CD4-positive, alpha-beta T cell treated with Interleukin-4 for 1 hour (primary cell): ENCODE measurements at places on chromosomes 16 and 17.

- DNase-seq, result no peak
Observed at GRCh38 chr17:67546578-67547527, 169.8 kb downstream of the PITPNC1 start.

GRCh38 chr16:31127182-31127581 is 8.3 kb downstream of the PRSS8 start:
- no peak for DNase-seq

GRCh38 chr16:75014318-75014717 is 15.5 kb downstream of the ZNRF1 start:
- DNase-seq, result no peak

GRCh38 chr17:19940722-19941464 is 36.7 kb downstream of the AKAP10 start:
- DNase-seq, result no peak

DNA sequence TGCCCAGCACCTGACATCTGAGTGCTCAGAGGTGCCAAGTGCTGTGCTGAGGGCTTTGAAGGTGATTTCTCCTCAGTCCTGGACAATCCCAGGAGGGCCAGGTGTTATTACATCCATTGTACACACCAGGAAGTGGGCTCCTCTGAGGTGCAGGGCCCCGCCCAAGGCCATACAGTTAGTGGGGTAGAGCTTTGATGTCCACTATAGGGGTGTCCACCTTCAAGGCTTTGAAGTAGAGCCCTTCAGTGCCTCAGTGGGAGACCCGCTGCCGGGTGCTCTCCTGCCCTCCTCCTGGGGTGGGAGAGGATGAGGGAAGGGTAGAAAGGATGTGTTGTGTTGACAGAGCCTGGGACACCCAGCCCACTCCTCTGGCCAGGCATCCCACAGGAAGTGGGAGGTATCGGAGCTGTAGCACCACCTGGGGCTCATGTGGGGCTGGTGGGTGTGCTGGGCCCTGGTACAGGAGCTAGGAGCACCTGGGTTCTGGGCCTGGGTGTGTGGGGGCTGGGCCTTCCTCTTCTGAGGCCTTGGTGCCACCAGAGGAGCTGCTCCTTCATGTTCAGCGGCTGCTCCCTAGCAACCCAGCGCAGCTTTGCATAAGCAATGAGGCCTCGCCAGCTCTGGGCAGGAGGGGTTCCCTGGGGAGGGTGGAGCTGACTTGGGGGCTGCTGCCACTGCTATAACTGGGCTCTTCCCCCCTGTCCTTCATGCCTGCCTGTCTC is 7.4 kb downstream of the LASP1 start:
- no peak for DNase-seq

DNA sequence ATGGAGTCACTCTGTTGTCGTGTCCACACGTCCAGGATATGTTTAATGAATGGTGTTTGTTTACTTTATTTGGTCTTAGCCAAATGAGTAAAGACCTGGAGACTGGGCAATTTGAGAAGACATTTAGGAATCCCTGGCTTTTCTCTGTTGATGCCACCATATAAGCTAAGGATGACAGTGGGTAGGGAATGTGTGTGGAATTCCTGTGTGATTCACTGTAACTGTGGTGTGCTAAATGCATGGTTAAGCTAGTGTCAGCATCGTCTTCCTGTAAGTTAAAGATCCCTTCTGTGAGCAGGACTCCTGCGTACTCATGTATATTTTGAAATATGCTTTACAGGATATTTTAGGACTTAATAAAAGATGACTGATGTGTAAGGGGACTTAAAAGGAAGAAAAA is 26.4 kb downstream of the GOSR1 start:
- DNase-seq, result no peak

GRCh38 chr16:20850981-20851380 is 44.7 kb downstream of the REXO5 start:
- no peak for DNase-seq

DNA sequence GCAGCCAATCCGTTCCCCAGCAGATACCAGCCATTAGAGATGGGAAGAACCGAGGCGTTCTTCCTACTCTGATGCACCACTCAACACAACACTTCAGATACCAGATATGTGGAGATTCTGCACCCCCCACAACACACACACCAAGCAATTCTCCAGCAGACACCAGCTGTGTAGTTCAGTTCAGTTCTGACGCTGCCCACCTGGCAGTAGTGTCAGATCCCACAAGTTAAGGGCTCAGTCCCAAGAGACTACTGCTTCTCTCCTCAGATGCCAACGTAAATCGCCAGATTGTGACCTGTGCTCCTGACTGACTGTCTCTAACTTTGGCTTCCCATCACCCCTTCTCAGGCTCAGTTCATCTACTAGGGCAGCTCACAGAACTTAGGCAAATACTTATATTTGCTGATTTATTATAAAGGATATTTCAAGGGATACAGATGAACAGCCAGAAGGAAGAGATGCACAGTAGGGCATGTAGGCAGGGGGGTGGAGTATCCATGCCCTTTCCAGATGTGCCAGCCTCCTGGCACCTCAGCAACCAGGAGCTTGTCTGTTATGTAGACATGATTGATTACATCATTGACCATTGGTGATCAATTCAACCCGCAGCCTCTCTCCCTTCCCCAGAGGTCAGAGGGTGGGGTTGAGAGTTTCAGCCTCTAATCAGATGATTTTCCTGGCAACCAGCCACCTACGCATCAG is 110.6 kb downstream of the PRKCA start:
- DNase-seq, result no peak

GRCh38 chr17:37146086-37147064 is 197.6 kb downstream of the AATF start:
- DNase-seq, result no peak

- DNase-seq, result no peak
Observed at GRCh38 chr17:74953134-74953687, 17.5 kb downstream of the OTOP3 start.

DNA sequence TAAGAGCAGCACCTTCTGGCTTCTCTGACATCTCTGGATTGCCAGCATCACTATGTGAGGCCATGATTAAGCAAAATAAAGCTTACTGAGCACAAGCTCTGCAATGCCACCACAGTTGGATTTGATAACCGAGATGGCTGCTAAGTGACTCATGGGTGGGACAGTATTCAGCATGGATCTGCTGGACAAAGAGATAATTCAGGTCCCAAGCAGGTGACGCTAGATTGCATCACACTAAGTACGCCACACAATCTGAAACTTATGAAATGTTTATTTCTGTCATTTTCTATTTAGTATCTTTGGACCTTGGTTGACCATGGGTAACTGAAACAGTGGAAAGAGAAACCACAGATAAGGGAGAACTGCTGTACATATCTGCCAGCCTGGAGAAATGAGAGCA is 27.4 kb downstream of the CDRT15 start:
- DNase-seq, result no peak

DNA sequence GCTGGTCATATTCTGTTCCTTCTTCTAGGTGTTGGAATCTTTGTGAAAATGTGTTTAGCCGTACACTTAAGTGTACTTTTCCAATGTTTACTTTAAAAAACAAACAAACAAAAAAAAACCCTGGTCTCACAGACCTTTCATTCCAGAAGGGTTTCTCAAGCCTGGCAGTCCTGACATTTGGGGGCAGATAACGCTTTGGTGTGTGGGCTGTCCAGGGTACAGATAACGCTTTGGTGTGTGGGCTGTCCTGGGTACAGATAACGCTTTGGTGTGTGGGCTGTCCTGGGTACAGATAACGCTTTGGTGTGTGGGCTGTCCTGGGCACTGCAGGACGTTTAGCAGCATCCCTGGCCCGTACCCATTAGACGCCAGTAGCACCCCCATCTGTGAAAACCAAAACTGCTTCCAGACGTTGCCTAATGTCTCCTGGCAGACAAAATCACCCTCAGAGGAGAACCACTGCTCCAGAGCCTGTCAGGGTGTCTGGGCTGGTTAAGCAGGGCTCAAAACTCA is 15.2 kb upstream of the FLCN start:
- no peak for DNase-seq

GRCh38 chr17:32150358-32150757 is 8.1 kb downstream of the RHOT1 start:
- DNase-seq, result no peak

GRCh38 chr16:73125850-73126524 is 78.1 kb upstream of the ZFHX3 start:
- DNase-seq, result no peak

DNA sequence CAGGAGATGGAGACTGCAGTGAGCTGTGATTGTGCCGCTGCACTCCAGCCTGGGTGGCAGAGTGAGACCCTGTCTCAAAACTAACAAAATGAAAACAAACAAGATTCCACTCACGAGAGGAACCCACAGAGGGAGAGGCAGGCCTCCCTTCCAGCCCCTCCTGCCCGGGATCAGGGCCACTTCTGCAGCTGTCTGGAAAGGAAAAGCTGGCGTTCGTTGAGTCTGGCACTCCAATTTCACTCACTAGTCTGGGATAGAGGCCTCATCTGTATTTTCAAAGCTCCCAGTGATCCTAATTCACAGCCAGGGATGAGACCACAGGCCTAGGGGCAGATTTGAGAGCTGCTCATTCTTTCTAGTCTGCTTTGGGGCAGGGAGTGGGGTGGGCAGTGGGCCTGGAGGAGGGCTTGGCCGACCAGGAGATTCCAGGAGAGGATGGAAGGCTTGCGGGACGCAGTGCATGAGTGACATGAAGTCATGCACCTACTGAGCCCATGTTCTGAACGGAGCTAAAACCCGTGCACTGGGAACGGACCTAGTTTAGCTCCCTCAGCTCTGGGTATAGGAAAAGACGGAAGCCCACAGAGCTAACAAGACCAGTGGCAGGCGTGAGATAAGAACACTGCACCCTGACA is 54.0 kb downstream of the COTL1 start:
- no peak for DNase-seq

DNA sequence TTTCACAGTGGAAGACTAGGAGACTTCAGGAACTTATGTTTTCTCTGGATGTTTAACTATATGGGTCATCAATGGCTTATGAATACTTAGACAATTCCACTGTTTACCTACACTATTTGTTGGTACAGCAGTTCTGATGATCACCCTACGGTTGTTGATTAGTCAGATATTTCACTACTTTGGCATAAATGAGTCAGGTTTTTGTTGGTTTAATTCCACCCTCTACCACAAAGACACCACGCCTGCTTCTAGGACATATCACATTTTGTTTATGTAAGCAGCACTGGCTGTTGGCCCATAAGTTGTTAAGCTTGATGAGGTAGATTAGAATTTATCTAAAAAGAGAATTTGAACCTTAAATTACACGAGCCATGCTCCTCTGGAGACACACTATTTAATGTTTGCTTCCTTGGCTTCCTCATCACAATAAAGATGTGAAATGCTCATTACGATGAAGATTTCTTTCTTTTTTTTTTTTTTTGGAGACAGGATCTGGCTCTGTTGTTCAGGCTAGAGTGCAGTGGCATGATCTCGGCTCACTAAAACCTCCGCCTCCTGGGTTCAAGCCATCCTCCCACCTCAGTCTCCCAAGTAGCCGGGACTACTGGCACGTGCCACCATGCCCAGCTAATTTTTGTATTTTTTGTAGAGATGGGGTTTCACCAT is 4.3 kb downstream of the GDE1 start:
- no peak for DNase-seq

GRCh38 chr17:40104594-40105486 is 4.5 kb upstream of the NR1D1 start:
- DNase-seq, result no peak

GRCh38 chr17:62933501-62934385 is 32.3 kb upstream of the TANC2 start:
- DNase-seq, result no peak

DNA sequence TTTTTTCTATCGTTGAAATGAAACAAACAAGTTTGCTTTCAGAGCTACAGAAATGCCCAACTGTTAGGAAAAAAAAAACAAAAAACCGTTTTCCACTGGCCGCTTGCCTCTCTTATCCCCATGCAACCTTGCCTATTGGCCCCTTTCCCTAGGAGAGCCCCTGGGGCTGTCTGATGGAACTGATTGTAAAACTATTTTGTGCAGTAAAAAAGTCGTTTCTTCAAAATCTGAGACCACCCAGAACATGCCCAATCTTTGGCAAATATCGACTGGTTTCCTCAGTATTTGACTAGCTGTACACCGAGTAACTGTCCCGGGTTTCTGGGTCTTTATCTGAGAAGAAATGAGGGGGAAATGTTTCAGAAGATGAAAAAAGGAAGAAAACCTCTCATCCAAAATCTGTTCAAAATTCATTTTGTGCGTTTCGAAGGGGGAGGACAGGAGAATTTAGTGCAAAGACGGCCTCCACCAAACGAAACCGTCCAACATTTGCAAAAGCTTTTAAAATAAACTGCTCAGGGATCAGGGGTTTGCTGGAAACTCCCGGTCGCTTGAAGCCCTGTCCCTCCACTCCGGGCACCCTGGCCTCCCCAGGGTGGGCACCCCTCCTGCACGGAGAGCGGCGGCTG is 1.1 kb upstream of the GNAO1 start:
- no peak for DNase-seq

GRCh38 chr16:60200161-60200560 is 1466.0 kb upstream of the GOT2 start:
- DNase-seq, result no peak

DNA sequence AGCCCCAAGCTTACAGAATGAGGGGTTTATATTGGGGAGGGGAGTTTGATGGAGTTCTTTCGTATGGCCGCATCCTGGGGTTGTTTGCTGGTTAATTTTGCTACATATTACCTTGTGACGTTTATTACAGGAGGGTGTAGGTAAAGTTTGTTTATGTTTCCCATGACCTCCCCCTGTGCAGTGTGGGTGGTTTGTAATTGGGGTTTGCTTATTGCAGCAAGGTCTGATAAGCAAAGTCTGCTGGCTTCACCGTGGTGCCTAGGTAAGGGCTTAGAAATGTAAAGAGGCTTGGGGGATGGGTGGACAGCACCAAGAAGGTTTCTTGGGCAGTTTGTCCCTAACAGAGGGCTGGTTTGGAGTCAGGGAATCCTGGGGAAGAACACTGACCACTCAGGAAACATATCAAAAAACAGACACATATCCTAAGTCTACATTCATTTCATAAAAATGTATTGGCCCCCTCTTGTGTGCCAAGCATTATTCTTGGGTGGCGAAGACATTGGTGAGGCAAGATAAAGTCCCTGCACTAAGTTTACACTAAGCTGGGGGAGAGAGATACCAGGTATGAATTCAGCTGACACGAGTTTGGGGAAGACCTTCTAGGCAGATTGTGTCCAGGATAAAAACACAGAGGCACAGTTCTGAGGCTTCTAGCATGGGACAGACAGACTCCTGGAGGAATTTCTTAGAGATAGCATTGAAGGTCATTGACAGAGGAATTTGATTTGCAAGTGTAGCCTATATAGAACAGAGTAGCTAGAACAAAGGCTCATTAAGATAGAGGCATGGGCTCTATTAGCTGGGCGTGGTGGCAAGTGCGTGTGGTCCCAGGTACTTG is 9.5 kb downstream of the ZNF764 start:
- no peak for DNase-seq

DNA sequence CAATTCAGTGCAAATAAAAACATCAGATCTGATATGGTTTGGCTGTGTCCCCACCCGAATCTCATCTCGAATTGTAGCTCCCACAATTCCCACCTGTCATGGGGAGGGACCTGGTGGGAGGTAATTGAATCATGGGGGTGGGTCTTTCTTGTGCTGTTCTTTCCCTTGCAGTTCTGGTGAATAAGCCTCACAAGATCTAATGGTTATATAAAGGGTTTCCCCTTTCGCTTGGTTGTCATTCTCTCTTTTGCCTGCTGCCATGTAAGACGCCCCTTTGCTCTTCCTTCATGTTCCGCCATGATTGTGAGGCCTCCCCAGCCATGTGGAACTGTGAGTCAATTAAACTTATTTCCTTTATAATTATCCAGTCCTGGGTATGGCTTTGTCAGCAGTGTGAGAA is 68.9 kb upstream of the NFAT5 start:
- DNase-seq, result no peak
